ENCODE measurements at places on chromosomes 12 and 14.
A peak's percentile ranks its signal among the peaks of the same experiment; 100 is the strongest.

- no peak for DNase-seq
Measured at GRCh38 chr12:77131977-77132490, 66.7 kb upstream of the E2F7 start.

- no peak for DNase-seq
Measured at GRCh38 chr12:93594766-93595311, 22.4 kb downstream of the SOCS2 start.

DNA sequence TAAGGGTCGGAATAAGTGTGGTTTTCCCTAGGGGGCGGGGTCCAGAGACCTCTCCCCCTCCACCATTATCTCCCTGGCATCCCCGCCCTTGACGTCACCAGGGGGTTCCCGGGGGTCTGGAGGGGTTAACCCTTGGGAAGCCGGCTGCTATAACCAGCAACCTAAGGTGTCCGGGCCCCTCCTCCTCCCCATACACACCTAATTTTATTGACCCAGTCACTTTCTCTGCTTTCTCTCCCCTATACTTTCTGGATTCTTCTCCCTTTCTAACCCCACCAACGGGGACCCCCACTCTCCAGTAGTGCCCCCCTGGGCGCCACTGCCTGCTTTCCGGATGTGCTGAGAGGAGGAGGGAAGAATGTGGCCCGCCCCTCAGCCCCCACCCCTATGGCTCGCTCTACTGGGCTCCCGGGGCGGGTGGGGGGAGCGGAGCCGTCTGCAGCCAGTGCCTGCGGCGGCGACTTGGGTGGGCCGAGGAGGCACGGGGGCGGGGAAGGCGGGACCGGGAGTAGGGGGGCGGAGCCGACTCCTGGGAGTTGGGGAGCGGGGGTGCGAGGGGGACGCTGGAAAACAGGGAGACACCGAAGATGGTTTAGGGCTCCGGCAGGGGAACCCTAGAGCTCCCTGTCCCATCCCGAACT lies 1.8 kb downstream of the GLI1 start:
- no peak for DNase-seq

DNA sequence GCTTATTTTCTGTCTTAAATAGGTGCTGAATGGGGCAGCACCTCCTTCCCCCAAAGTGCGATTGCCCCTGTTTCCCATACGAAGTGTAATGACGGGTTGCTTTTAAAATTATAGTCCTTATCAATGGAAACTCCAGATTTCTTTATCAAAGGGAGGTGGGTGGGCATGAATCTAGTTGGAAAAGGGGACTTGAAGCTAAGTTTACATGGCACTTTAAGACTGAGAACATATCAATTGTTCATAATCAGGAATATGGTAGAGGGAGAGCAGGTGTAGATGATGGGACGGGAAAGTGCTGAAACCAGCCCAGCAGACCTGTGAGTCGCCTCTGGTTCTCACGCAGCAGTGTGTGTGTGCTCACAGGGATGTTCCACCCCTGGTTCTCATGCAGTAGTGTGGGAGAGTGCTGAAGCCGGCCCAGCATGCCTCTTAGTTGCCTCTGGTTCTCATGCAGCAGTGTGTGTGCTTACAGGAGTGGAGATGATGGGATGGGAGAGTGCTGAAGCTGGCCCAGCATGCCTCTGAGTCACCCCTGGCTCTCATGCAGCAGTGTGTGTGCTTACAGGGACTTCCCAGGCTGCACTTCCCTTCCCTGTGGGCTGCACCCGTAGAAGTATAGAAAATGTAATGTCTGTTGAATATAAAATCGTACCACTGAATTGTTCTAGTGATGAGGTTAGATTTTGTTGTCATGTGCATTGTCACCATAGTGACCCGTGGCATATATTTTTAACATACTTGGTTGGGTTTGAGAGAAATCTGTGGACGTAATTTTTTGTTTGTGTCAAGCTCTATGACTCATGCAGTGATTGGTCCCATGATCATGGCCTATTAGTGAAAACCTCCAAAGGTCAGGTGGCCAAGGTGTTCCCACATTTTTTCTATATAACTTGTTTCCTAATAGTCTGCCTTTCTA lies 51.6 kb downstream of the GPATCH2L start:
- DNase-seq = no peak

GRCh38 chr14:26281280-26281998 lies 316.4 kb downstream of the NOVA1 start:
- DNase-seq = no peak

GRCh38 chr12:94596596-94596995 lies 53.8 kb downstream of the TMCC3 start:
- no peak for DNase-seq

DNA sequence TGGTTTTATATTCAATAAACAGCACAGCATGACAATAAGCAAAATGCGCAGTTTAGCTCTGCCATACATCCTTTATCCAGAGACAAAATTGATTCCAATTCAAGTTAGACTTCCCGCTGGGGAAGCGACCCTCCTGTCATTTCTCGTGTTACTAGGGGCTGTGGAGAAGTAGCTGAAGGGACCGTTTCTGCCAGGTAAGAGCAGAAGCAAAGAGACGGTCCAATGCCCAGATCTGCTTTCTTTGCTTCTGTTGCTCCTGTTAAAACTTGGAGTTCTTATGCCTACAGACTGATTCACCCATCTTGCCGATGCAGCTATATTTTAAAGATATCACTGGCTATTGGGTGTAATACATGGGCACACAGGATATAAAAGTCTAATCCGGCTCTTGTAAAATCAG lies 156.8 kb upstream of the AVPR1A start:
- DNase-seq = no peak

GRCh38 chr12:42809226-42809625 lies 219.7 kb upstream of the PRICKLE1 start:
- DNase-seq = no peak

DNA sequence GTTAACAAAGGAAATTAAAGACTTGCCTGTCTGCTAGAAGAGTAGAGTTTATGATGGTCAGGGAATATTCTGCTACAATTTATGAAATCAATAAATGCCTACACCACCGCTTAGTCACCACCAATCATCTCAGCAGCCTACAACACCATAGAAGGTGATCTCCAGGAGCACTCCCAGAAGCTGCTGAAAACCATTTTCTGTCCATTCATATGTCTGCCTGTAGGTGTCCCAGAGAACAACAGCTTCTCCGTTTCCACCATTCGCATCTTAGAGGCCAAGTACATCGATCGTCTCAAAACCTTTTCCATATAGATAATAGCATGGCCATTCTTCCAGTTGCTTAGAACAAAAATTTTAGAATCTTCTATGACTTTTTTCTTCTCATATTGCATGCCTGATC lies 303.4 kb downstream of the KCNC2 start:
- DNase-seq = no peak

GRCh38 chr12:95415451-95415850 lies 58.5 kb upstream of the METAP2 start:
- DNase-seq = no peak

DNA sequence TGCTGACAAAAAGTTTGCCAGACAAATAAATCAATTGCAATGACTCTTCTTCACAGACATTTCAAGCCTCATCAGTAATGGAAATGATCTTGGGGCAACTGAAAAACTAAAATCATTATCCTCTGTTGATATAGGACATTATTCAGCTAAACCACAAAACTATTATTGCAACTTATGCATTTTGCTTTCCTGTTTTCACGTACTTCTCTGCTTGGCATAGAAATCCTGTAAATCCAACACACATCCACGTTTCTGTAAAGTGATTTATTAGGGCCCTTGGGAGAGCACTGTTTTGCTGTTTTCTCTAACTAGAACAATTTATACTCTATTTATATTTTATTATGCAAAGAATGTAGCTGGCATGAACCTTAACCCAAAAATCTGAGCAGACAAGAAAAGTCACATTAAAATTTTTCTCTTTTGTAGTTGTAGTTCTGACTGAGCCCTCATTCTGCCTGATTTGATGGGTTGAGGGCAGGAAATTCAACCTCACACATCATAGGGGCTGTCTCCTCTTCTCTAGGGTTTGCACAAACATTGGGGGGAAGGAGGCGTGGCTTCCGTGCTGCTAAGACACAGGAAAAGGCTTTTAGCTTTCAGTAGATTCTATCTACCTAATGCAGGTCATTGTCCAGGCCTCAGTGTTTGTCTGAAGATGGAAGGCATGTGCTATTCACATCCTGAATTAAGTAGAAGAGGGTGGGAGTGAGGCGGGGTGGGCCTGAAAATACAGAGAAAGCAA lies 11.5 kb upstream of the NUP107 start:
- peak; percentile 67 for DNase-seq

GRCh38 chr14:54188064-54188666 lies 208.6 kb upstream of the CDKN3 start:
- DNase-seq = no peak
